Fibroblast of the aortic adventitia (primary cell): ENCODE measurements at places on chromosomes 11 and 22. TPM values are rescaled to one million over a fixed set of nuclear protein-coding genes. Genes with fewer than 3 reads are reported as not detected.

Gene OR51E1
- total RNA-seq = not detected in 2 replicates

Gene MN1
- total RNA-seq = 27.9 and 55.9 TPM in 2 replicates

Gene DYNC2H1
- total RNA-seq = 74.0 and 99.0 TPM in 2 replicates

Gene ARHGAP8
- 0.41 TPM in 1 of 2 replicates, not detected in the other for total RNA-seq
